Stimulated activated CD4-positive, alpha-beta T cell treated with anti-CD3 and anti-CD28 coated beads, Interleukin-2, amount 100 ng/mL, for 24 hours (primary cell): ENCODE measurements at places on chromosomes 2 and 18.

- DNase-seq, result no peak
These were observed 97.0 kb upstream of the CD226 start for GRCh38 chr18:70044632-70045031.

DNA sequence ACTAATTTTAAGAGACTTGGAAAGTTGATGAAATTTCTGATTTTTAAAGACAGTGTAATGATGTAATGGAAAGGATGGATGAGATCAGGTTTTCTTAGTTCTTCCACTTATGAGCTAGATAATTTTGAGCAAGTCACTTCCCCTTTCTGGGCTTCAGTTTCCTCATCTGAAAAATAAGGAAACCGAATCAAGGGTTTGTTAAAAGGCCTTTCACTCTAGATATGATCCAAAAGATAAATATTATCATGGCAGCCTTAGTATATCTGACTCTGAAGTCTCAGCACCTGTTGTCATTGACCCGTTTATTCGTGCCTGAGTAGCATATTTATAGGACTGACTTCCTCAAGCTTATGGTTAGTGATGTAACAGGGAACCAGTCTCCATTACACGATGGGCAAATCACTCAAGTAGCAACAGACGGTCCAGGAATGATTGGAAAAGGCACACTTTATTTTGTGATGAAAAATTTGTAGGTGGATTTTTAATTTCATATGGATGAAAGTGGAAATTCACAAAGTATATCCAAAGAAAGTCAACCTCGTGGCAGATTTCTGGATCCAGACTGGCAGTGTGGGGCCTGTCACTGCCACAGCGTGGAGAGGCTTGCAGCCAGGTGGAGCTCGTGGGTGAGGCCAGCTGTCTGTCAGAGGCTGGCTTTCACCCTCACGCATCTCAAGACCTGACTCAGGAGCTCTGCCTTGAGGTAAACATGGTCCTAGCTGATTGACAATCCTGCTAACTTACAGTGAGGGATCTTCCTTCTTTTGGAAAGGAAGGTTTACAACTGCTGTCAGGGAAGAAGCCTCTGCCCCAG lies 137.9 kb upstream of the CXCR4 start:
- no peak for DNase-seq

- no peak for DNase-seq
These were observed 1845.6 kb upstream of the PIK3C3 start for GRCh38 chr18:40109252-40110049.

GRCh38 chr2:201122276-201122675 lies 6.3 kb downstream of the CFLAR start:
- DNase-seq, result no peak

GRCh38 chr18:40307627-40308026 lies 1647.4 kb upstream of the PIK3C3 start:
- no peak for DNase-seq

DNA sequence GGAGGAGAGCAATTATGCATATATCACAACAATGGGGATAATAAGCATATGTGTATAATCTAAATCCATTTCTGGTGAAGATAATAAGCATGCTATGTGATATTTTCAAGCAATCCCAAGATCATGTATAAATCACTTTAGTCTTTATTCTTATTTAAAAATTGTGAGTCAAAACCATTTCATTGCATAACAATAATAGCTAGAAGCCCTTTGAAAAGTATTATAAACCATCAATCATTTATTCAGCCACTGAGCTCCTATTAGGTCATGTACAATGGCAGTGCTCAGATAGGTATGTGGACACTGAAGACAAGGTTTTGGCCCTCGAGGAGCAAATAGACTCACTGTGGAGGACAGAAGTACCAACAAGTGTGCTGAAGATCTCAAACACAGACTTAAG lies 113.1 kb downstream of the CDCA7 start:
- no peak for DNase-seq

GRCh38 chr2:38731684-38732221 lies 19.4 kb downstream of the SRSF7 start:
- DNase-seq, result no peak

DNA sequence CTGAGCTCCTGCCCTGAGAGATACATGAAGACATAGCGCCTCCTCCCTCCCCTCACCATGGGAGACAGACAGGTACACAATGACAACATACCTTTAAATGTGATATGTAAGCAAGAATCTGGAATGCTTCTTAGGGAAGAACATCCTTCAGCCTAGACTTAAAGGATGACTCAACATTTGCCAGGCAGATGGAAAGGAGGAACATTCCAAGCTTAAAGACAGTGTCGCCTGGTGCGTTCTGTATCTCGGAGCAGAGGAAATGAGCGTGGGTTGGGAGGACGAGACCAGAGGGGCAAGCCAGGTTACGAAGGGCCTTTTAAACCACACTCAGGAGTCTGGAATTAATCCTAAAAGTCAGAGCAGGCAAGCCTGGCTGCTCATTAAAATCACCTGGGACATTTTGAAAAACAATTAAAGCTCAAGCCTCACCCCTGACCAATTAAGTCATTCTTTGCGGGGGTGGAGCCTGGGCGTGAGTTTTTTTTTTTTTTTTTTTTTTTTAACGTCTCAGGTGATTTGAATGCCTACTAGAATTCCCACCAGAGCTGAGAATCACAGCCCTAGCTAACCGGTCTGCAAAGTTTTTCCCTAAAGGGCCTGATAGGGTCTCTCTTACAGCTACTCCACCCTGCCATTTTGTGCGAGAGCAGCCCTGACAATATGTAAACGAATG lies 131.2 kb upstream of the SEC11C start:
- no peak for DNase-seq

DNA sequence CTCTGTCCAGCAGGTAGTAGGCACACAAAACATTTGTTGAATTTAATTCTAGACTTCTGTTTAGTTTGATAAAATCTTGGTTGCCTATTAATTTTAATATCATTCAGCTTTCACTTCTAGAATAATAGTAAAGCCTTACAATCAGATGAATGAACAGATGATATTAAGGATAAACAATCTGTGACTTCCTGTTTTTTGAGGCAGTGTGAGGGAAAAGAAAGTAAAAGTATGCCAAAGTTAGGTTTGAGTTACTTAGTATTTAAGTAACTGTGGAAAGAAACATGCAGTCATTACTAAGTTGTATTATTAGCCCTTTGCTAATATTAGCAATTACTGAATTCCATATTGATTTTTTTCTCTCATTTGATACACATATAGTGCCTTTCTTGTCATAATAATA lies 31.5 kb downstream of the EPB41L5 start:
- no peak for DNase-seq

GRCh38 chr2:181575650-181576025 lies 81.3 kb downstream of the CERKL start:
- no peak for DNase-seq

- no peak for DNase-seq
These were observed 7.9 kb downstream of the IL1RN start for GRCh38 chr2:113135317-113135716.

GRCh38 chr18:65975536-65975935 lies 224.7 kb downstream of the CDH7 start:
- DNase-seq, result no peak

DNA sequence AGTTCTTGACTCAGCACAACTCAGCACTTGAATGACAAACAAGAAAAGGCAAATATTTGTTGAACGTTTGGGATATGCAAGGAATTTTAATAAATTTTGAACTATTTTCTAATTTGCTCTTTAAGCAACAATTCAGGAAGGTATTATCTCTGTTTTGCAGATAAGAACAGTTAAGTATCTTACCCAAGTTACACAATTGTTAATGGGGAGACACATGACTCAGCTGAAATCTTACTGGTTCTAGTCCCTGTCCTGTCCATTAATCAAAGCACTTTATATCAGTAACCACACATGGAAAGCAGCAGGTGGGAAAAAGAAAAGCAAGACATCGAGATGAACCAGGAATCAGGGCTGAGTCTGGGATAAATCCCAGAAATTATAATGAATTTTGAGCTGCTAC lies 493.9 kb upstream of the PIK3C3 start:
- DNase-seq, result no peak

- no peak for DNase-seq
These were observed 270.4 kb downstream of the TWIST2 start for GRCh38 chr2:239118264-239118663.

DNA sequence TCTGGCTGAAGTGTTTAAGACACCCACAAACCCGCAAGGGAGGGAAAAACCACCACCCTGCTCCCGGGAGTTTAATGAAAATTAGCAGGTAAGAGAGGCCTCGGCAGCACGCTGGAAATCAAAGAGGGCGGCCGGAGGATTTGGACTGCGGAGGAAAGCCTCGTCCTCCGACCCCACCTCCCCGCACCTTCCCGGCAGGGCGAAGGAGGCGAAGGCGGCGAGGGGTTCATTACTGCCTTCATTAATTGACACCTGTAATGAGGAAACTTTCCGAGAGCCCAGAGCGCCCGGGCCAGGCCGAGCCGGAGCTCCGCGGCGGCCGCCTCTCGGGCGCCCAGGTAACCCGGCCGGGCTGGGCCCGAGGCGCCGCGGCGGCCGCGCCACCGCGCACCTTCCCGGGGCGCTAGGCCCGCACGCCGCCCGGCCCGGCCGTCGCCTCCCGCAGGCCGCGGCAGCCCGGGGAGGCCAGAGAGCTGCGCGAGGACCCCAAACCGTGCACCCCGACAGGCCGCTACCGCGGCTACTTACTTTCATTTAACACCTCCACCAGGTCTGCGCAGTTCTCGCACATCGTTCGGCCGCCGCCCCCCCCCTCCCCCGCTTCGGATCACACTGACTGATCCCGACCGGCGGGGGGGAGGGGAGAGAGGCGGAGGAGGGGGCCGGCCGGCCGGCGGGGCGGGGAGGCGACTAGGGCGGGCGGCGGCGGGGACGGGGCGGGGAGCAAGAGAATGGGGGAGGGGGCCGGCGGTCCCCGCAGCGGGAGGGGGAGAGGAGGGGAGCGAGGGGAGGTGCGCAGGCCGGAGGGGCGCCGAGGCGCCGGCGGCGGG lies 550 bp downstream of the USP34 start:
- peak; percentile 89 for DNase-seq

DNA sequence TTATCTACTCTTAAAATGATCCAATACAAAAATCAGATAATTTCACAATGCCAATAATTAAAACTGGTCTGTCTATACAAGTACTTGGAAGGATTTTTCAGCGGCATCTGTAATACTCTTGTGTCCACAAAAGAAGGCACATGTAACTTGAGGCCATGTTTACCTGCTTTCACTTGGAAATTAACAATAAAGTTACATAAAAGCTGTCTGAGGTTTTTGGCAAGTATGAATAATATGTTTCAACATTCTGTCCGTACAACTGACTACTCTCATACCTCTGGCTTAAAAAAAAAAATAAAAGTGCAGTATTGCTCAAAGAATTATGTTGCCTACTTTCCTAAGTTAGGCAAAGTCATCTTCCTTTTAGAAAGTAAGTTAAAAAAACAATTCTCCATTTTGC lies 253.6 kb downstream of the NBAS start:
- no peak for DNase-seq

DNA sequence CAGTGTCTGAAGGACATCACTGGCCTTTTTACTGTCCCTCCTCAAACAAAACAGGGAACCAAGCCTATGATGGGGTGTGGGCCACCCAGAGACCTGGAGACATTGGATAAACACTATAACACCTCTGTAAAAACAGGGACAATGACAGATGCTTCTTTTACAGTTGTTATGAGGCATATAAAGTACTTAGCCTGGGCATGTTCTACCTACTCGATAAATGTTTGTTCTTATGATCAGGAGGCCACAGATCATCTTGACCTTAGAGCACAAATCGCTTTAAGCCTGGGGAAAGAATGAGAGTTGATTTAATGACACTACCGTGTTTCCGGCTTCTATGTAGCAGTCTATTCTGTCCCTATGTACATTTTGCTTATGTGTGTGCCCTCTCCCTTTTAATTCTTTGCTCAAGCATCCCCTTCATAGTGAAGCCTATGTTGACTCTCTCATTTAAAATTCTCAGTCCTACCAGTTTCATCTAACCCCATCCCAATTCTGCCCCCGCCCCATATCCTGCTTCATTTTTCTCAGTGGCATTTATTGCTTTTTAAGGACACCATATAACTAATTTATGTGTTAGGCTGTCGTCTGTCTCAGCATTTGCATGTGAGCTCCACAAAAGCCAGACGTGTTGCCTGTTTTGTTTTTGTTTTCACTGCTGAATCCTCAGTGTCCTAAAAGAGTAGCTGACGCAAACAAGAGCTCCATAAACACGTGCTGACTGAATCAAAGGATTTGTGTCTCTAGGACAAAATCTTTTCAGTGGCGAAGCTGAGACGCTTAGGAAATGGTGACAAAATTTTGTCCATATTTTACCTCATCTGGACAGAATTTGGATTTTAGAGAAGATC lies 182.3 kb upstream of the ST6GAL2 start:
- no peak for DNase-seq

GRCh38 chr18:63262369-63263335 lies 56.9 kb downstream of the BCL2 start:
- DNase-seq, result no peak

- peak; percentile 30 for DNase-seq
These were observed 611 bp downstream of the TCF7L1 start for GRCh38 chr2:85133751-85134254.

- no peak for DNase-seq
These were observed 83.9 kb downstream of the TPO start for GRCh38 chr2:1497122-1497611.

DNA sequence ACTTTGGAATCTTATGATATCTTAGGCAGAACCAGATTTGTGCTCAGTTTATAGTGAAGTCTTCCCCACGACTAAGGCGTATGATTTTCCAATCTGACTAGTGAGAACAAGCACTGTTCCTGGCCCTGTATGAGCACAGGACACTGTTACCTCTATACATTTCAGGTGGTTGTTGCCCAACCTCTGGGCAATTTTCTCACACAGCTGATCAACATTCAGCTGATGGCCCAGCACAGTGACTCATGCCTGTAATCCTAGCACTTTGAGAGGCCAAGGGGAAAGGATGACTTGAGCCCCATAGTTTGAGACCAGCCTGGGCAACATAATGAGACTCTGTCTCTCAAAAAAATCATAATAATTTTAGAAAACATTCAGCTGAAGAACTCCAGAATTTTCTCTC lies 119.5 kb downstream of the ASXL3 start:
- no peak for DNase-seq

DNA sequence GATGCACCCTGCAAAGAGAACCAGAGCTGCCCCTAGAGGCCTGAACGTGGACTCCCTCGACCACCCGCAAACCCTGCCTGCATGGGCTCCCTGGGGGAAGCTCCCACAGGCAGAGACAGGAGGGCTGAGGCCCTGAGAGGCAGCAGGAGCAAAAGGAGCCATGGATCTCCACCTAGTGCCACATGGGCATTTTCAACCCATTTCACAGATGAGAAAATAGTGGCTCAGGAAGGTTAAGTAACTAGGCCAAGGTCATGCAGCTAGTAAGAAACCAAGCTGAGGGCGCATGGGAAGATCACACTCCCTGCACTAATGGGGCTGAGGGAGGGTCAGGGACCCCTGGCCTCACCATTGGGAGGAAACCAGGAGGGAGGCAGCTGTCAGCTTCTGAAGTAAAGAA lies 271.7 kb upstream of the RAB6C start:
- DNase-seq, result no peak
